Ammon's horn (tissue), 1 donor: ENCODE measurements at places on chromosomes 2 and 18.

DNA sequence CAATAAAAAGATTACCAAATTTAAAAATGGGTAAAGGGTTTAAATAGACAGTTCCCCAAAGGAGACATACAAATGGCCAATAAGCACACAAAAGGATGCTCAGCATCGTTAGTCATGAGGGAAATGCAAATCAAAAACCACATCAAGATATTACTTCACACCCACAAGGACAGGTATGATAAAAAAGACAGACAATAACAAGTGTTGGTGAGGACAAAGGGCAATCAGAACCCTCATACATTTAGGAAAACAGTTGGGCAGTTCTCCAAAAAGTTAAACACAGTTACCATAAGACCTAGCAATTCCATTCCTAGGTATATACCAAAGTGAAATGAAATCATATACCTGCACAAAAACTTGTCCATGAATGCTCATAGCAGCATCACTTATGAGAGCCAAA lies 14.5 kb downstream of the CREG2 start:
- DNase-seq, result no peak

DNA sequence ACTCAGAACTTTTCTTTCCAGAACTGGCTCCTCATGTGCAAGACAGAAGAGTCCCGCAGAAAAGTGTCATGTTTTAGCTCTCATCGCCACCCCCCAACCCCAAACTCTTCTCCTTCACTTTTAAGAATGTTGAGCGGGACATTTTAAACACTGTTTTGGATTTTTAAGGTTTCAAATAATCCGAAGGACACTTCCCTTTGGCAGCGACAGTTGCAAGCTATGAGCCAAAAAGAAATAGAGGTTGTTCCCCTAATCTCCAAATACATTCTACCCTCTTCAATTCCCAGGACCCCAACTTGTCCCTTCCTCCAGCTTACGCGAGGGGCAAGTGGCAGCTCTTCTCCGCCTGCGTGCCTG lies 678 bp upstream of the UBE2E3 start:
- DNase-seq, result no peak

DNA sequence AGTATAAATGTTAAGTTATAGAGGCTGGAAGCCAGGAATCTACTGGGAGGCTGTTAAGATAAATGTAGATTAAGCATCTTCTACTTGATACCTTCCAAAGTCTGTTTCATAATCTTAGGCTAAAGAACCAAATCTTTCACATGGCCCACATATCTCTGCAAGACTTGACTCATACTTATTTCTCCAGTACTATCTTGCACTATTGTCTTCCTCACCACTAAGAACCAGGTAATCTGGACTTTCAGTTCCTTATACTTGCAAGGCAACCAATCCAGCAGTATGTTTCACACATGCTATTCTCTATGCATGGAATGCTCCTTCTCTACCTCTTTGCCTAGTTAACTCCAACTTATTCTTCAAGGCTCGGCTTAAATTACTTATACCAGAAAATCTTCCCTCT lies 62.2 kb downstream of the RBMS1 start:
- no peak for DNase-seq

GRCh38 chr2:39837856-39838453 lies 58.9 kb upstream of the THUMPD2 start:
- no peak for DNase-seq

GRCh38 chr2:100104718-100105677 lies 37.4 kb downstream of the AFF3 start:
- DNase-seq, result peak; percentile 20

GRCh38 chr2:104378853-104379374 lies 475.0 kb upstream of the POU3F3 start:
- DNase-seq, result peak; percentile 91

- no peak for DNase-seq
These were observed 42.5 kb downstream of the FER1L5 start for GRCh38 chr2:96684883-96685576.
